Mesothelial cell of epicardium (in vitro differentiated cells): ENCODE measurements at places on chromosomes 6 and 20. TPM values are rescaled to one million over a fixed set of nuclear protein-coding genes. Genes with fewer than 3 reads are reported as not detected.

DNA sequence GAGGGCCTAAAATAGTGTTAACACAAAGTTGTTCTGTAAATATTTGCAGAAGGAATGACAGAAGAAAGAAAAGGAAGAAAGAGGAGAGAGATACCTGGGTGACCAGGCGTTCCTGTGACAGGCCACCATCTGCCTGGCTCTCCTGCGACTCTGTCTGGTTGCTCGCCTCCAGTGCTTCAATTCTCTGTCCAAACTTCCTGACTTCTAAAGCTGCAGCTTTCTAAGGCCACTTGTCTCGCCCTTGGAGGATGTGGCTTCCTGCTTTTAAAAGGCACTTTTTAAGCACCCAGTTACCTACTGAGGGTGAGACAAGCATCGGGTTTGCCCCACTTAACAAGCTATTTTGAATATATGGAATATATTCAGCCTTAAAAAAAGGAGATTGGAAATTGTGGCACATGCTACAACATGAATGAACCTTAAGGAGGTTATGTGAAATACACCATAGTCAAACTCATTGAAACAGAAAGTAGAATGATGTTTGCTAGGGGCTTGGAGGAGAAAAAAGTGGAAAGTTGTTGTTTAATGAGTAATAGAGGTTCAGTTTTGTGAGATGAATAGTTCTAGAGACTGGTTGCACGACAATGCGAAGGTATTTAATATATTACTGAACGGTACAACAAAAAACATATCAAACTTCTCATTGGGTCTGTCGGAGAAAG is 32.8 kb downstream of the VIP start:
- no peak overlapping the region for H3K27ac ChIP-seq
- no peak for DNase-seq
- no peaks in the 10 kb centered on the region for H3K36me3 ChIP-seq
- no peaks in the 10 kb centered on the region for H3K4me1 ChIP-seq
- H3K4me3 ChIP-seq: no peak overlapping the region

DNA sequence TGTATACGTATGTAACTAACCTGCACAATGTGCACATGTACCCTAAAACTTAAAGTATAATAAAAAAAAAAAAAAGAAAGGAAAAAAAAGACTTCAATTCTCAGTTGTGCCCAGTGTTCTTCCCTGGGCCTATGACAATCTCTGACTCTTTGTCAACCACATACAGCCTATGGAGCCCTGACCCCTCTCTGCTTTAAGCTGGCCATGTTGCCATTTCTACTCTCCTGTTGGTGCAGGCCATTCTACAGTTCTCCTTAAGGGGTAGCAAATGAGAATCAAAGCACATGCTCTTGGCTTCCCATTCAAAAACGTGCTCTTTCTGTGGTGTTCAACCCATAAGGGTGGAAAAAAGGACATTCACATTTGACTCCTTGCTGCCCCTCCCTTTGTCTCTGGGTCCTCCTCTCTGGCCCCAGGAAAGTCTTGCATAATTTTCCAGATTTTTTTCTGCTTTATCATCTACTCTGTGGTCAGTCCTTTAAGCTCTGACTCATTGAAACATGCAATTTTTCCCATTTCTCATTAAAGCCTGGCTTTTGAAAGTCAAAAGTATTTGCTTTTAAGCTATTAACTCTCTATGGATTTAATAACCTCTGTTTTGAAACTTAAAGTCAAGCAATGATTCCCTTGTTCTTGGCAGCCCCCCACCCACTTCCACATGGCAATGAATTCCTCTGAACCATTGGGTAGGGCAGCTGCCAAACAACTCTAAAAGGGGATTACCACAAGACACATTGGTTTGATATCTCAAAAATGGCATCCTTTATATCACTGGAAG is 208.6 kb upstream of the MCHR2 start:
- DNase-seq: no peak
- no peak overlapping the region for H3K27ac ChIP-seq
- no peak overlapping the region for H3K4me3 ChIP-seq
- H3K27me3 ChIP-seq: no peaks in the 10 kb centered on the region

DNA sequence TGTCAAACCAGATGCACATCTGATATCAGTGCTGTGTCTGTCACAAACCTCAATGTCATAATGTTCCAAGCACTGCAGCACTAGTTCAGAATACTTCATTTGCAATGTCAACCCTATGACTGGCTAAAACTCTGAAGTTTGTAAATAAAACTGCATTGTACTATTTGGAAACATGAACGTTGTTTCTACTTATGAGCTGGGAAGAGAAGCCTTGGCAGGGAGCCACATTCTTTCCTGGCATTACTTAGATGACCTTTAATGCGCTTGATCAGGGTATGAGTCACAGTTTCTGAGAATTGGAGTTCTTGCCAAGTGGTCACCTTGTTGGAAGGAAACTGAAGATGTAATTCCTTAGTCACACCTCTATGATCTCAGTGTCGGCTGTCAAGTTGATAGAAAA is 664.8 kb upstream of the MMS22L start:
- H3K4me3 ChIP-seq: no peak overlapping the region
- no peak overlapping the region for H3K27ac ChIP-seq
- H3K4me1 ChIP-seq: peaks cover 6% of the 10 kb centered on the region
- DNase-seq: no peak
- no peaks in the 10 kb centered on the region for H3K27me3 ChIP-seq

Gene MUCL3
- total RNA-seq: not detected in 3 replicates

Gene HS3ST5
- total RNA-seq: 0.16 to 0.49 TPM (median 0.27 TPM) in 3 replicates
